Sigmoid colon (tissue), 7 donors: ENCODE measurements at places on chromosomes 3 and 15. TPM values are rescaled to one million over a fixed set of nuclear protein-coding genes. Genes with fewer than 3 reads are reported as not detected.

Gene ATP8B4
- 5.9 TPM for total RNA-seq

DNA sequence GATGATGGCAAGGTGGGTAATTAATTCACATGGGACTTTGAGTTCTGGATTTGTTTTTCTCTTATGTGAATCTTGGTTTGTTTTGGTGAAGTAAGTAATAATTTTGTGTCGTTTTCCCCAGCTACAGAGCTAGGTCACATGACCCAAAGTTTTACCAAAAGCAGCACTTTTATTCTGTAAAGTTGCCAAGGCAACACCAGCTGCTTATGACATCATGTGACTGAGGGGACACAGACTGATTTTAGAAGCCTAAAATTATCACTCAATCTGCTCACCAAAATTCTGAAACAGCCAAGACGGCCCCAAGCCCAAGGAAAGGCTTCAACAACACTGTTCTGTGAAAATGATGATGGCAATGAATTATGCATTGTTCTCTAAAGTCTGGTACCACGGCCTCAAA, 63.9 kb downstream of the MEX3B start:
- DNase-seq, result no peak
- no peaks in the 10 kb centered on the region for H3K4me1 ChIP-seq
- H3K36me3 ChIP-seq, result no peaks in the 10 kb centered on the region
- no peak overlapping the region for H3K4me3 ChIP-seq
- H3K27me3 ChIP-seq, result no peaks in the 10 kb centered on the region
- H3K27ac ChIP-seq, result no peak overlapping the region

GRCh38 chr3:34260271-34261000, 462.0 kb downstream of the PDCD6IP start:
- H3K36me3 ChIP-seq, result no peaks in the 10 kb centered on the region
- DNase-seq, result no peak
- no peaks in the 10 kb centered on the region for H3K4me1 ChIP-seq
- no peak overlapping the region for H3K4me3 ChIP-seq
- peak overlapping the region; percentile 39 for H3K27ac ChIP-seq

Gene A4GNT
- total RNA-seq, result not detected

Gene SLC25A20
- 19.7 TPM for total RNA-seq

Gene THAP10
- total RNA-seq, result 2.6 TPM

- DNase-seq, result no peak
- peaks cover 97% of the 10 kb centered on the region for H3K4me1 ChIP-seq
- no peaks in the 10 kb centered on the region for H3K36me3 ChIP-seq
- no peak overlapping the region for H3K4me3 ChIP-seq
- H3K27ac ChIP-seq, result peak overlapping the region; percentile 76
Measured at GRCh38 chr15:67142092-67142766, 76.8 kb downstream of the SMAD3 start.

DNA sequence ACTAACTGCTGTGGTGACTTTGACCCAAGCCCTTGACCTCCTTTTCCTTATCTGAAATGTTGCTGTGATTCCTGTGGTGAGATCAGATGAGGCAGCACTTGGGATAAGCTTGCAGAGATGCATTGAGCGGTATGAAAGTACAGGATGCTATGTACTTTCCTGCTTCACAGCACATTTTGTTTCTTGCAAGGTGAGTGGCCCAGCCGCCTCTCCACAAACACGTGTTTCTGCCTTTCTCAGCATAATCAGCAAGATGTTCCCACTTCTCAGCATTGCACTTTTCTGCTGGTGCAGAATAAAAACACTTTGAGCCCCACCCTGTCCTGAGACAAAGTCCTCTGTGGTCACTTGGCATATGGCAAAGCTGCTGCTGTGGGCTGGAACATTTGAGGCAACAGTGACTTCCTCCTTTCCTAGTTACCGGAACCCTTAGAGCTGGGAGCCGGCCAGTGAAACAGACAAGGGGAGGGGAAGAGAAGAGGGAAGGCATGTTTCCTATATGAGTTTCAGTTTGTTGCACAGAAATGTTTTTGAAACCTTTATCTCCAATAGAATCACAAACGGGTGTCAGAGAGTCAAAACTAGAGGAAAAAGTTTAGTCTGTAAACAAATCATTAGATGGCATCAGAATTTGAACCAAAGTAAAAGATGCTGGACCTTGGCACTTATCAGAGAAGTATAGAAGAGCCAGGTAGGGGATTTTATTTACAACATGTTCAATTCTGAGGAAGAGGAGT, 5.0 kb downstream of the NUDT16 start:
- peaks cover 17% of the 10 kb centered on the region for H3K4me1 ChIP-seq
- DNase-seq, result peak; percentile 84
- H3K36me3 ChIP-seq, result peaks cover 5% of the 10 kb centered on the region
- no peak overlapping the region for H3K4me3 ChIP-seq
- peak overlapping the region; percentile 38 for H3K27ac ChIP-seq
- no peaks in the 10 kb centered on the region for H3K27me3 ChIP-seq

Gene LRRC2
- 7.1 TPM for total RNA-seq

DNA sequence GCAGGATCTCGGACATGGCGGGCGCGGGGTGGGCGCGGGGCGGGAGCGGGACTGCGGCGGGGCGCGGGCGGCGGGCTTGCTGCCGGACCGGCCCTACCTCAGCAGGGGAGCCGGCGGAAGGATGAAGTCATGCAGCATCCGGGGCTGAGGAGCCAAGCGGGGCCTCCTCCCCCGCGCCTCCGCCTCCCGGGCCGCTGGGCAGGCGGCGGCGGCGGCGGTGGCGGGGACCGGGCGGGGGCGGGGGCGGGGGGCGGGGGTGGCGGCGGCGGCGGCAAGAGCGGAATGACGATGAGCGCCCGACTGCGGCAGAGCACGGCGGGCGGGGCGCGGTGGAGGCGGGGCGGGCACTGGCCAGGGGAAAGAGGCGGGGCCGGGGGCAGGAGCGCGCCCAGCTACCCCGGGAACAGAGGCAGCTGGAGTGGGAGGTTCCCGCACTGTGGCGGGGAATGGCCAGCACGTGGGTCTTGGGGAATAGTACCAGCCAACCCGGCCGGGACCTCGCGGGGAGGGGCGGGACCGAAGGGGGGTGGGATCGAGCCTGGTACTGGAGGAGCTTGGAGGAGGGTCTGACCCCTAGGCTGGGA, at the start of gene CAMK2N2:
TSS of gene CAMK2N2 (minus strand) at position 284 of the 584 bp plus-strand sequence. CDS start at position 16, 268 bp downstream.
- H3K27me3 ChIP-seq, result peaks cover 91% of the 10 kb centered on the region
- H3K27ac ChIP-seq, result no peak within 1 kb of the TSS
- no peak for DNase-seq
- H3K4me3 ChIP-seq, result peak within 1 kb of the TSS; percentile 28
- peaks cover 34% of the 10 kb centered on the region for H3K4me1 ChIP-seq

Gene CTXN2
- not detected for total RNA-seq

GRCh38 chr3:55090291-55090690, 162.4 kb upstream of the LRTM1 start:
- DNase-seq, result no peak
- no peaks in the 10 kb centered on the region for H3K36me3 ChIP-seq
- H3K27ac ChIP-seq, result no peak overlapping the region

Gene SELENOK
- total RNA-seq, result 71.9 TPM

GRCh38 chr3:151446002-151446340, 14.9 kb downstream of the IGSF10 start:
- no peak for DNase-seq
- no peaks in the 10 kb centered on the region for H3K36me3 ChIP-seq
- H3K4me1 ChIP-seq, result no peaks in the 10 kb centered on the region
- no peak overlapping the region for H3K4me3 ChIP-seq

DNA sequence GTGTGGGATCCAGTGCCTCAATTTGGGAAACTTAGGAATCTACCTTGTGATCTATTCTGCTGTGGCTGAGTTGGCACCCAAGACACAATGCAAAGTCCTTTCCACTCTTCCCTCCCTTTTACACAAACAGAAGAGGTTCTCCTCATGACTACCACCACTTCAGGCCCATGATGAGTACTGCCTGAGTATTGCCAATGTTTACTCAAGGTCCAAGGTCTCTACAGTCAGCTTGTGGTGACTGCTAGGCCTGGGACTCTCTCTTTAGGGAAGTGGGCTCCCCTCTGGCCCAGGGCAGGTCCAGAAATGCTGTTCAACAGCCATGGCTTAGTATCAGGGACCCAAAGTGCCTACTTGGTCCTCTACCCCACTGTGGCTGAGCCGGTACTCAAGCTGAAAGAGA, 56.8 kb upstream of the PEX5L start:
- H3K4me1 ChIP-seq, result no peaks in the 10 kb centered on the region
- no peaks in the 10 kb centered on the region for H3K36me3 ChIP-seq
- no peaks in the 10 kb centered on the region for H3K27me3 ChIP-seq
- no peak overlapping the region for H3K27ac ChIP-seq

Gene TMCO5A
- not detected for total RNA-seq

Gene CYP1A2
- total RNA-seq, result not detected

GRCh38 chr3:42741796-42742195, 31.3 kb downstream of the CCDC13 start:
- no peaks in the 10 kb centered on the region for H3K27me3 ChIP-seq
- H3K36me3 ChIP-seq, result no peaks in the 10 kb centered on the region
- DNase-seq, result no peak
- no peak overlapping the region for H3K27ac ChIP-seq
- H3K4me1 ChIP-seq, result peaks cover 25% of the 10 kb centered on the region

GRCh38 chr15:26537663-26538062, 235.2 kb downstream of the GABRB3 start:
- H3K27me3 ChIP-seq, result no peaks in the 10 kb centered on the region
- H3K4me1 ChIP-seq, result no peaks in the 10 kb centered on the region
- no peaks in the 10 kb centered on the region for H3K36me3 ChIP-seq
- no peak overlapping the region for H3K27ac ChIP-seq
- DNase-seq, result no peak
- no peak overlapping the region for H3K4me3 ChIP-seq

DNA sequence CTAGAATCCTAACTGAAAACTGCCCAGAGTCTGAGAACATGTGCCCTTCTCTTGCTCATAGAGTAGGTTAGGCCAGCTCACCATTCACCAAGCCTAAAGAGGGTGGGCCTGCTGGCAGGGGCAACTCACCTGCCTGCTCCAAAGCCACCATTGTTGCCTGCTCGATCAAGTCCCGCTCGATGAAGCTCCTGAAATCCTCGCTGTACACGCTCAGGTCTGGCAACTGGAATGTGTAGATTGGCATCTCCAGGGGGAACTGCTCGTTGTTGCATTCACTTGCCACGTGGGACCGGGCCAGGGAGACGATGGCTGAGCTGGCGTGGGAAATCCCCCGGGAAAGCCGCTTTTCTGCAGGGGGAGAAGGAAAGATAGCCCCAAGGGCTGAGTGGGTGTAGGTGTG, 232.2 kb downstream of the KLF13 start:
- no peaks in the 10 kb centered on the region for H3K36me3 ChIP-seq
- DNase-seq, result no peak
- no peak overlapping the region for H3K27ac ChIP-seq

Gene LCTL
- not detected for total RNA-seq

DNA sequence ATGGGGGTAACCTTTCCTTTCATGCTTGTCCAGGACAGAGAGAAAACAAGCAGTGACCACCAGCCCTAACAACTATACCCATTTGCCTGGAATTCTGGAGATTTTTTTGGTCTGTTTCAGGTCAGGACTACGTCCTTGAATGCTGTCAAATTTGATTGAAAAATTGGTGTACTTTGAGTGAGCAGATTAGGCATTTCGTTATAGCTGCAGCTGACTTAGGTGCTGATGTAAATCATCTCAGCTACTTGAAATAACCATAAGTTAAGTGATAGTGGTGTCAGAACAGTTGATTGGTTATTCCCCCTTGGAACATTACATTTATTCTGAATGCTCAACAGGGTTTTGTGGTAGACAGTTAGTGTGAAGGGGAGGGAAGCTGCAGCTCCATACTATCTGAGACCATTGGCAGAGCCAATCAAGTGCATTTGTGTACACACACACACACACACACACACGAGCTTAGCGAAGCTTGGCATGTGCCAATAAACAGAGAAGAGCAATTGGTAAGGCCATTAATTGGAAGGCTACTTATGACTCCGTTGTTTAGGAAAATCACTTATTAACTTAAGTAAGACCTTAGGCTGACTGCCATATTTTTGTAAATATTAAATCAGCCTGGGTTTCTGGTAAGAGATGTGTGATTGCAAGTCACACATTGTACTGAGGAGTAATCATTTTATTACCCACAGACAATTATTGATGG, 447.8 kb downstream of the MFSD1 start:
- no peak overlapping the region for H3K27ac ChIP-seq
- H3K36me3 ChIP-seq, result no peaks in the 10 kb centered on the region
- DNase-seq, result no peak
- H3K4me1 ChIP-seq, result no peaks in the 10 kb centered on the region

DNA sequence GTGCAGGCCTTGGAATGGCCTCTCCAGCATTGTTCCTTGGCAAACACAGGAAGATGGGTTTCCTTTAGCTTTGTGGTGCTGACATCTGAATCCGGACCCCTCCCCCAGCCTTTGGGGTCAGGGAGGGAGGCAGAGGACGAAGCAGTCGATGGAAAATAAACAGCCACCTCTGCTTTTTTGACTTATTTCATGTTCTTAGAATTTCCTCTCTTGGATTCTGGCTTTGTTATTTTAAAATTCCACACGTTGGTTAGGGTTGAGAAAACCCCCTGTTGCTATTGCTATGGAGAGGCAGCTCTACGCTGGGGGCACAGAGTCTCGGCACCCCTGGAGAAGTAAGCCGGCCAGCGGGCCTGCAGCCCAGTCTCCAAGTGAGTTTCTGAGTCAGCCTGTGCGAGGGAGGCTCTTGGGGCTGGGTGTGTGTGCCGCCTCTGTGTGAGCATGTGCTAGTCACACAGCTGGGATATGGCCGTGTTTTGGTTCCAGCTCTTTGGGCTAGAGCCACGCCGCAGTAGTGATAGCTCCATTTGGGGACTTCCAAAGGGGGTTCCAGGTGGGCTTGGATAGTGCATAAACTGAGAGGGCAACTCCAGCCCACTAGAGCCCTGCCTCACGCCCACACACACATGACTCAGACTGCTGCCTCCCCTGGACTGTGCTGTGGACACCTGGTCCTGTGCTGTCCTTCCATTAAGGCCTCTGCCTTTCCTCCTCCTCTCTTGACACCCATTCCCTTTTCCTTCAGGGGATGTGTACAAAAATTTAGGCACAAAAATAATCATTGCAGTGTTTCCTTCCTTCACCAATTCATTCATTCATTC, 58.8 kb downstream of the AMOTL2 start:
- H3K27ac ChIP-seq, result peak overlapping the region; percentile 95
- peaks cover 45% of the 10 kb centered on the region for H3K4me1 ChIP-seq
- H3K36me3 ChIP-seq, result no peaks in the 10 kb centered on the region

Gene SCN11A
- 1.5 TPM for total RNA-seq

- no peaks in the 10 kb centered on the region for H3K4me1 ChIP-seq
- peak overlapping the region; percentile 15 for H3K27ac ChIP-seq
- H3K27me3 ChIP-seq, result no peaks in the 10 kb centered on the region
- no peak for DNase-seq
- H3K4me3 ChIP-seq, result no peak overlapping the region
Measured at GRCh38 chr3:129727707-129728106, 121.2 kb upstream of the PLXND1 start.

- H3K4me1 ChIP-seq, result no peaks in the 10 kb centered on the region
- H3K36me3 ChIP-seq, result no peaks in the 10 kb centered on the region
- no peak for DNase-seq
- no peak overlapping the region for H3K27ac ChIP-seq
Measured at GRCh38 chr15:40115670-40116093, 7.0 kb upstream of the BMF start.

DNA sequence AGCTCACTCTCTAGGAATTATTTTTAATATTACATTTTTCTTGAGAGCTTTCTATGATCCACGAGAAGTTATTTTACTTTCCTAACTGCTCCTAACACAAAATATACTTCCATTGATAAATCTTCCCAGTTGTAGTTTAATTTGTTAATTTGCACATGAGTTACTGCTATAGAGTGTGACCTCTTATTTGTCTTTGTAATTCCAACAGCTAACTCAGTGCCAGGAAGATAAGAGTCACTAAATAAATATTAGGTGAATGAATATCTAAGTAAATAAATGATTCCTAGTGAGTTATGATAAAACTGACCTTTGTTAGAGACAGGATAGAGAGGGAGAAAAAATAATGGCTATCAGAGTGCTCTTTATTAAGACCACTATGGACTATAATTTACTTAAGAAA, 319.9 kb downstream of the NAALADL2 start:
- no peaks in the 10 kb centered on the region for H3K36me3 ChIP-seq
- no peaks in the 10 kb centered on the region for H3K4me1 ChIP-seq
- H3K27ac ChIP-seq, result no peak overlapping the region
- H3K27me3 ChIP-seq, result no peaks in the 10 kb centered on the region
- DNase-seq, result no peak
- no peak overlapping the region for H3K4me3 ChIP-seq
